ENCODE measurements at places on chromosomes 1 and 21.

DNA sequence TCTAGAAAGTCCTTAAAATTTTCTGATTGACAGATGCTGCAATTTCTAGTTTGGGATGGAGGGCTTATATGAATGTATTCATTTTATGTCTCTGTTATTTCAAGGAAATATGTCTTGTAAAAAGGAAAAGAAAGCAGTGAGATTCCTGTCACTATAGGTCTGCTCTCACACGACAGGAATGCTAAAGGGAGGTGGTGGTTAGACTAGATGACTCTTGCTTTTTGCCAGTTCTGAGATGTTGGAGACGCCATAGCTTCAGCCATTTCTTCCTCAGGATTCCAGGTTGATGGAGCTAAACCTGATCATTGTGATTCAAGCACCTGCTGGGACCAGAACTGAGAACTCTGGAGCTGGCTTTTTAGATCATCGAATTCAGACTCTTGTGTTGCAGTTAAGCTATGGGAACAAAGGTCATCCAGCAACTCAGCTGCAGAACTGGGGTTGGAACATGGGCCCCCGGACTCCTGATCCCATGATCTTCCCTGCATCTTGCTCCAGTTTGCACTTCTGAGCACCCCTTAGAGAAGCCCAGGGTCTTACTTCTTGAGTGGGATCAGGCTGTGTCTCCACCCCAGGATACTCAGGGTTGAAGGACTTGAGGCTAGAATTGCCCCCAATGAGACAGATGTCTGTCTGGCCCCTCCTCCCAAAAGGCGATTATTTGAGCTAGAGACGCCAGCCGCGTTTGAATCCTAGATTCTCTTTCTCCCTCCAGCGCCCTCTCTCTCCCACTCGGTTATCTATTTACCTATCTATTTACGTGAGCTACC, 46.7 kb upstream of the FOXO6 start:
- no peak for DNase-seq

DNA sequence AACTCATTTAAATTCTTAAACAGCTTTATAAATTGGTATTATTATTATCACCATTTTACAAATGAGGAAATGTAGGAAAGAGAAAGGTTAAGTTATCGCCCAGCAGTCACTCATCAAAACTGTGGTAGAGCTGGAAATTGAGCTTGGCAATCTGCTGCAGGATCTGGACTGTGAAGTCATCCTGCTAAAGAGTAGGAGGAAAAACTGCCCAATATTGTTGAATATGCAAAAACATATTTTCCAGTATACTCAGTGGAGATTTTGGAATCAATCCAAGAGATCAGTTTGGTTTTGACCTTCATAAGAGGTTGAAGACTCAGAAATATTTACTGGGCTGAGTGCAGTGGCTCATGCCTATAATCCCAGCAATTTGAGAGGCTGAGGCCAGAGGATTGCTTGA, 16.9 kb upstream of the RC3H1 start:
- DNase-seq = no peak

DNA sequence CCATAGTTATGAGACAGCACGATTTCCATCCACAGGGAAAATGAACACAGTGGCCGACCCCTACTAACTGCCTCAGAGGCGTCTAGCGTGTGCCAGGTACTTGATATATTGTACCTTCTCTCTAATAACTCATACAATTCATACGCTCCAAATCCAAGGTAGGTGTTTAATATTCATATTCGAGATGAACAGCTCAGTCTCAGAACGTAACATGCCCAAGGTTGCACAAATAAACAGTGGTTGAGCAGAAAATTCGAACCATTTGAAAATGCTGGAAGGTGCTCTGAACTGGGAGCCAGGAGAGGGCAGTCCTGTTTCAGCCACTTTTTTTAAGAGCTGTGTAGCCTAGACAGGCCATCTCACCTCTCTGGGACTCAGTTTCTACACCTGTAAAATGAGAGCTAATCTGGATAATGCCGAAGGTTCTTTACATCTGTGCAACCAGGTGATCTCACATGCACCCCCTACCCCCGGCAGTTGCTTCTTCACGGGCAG, 7.9 kb downstream of the SLC45A3 start:
- no peak for DNase-seq

GRCh38 chr1:239891621-239892358, 199.9 kb upstream of the FMN2 start:
- DNase-seq = no peak

GRCh38 chr1:108533351-108534083, 26.4 kb upstream of the EEIG2 start:
- DNase-seq = no peak

DNA sequence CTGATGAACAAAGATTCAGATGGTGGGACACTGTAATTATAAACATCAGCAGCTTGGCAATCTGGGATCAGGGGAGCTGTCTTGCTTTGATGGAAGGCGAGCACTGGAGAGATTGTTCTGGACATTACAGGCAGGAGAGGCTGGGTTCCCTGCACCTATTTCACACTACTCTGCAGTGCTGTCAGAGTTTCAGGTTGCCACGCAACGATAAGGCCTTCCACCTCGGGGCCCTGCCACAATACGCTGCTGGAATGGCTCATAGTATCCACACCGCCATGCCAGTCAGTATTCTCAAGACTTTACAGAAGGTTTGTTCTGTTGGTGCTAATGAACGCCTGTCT, 96.8 kb downstream of the GLIS1 start:
- no peak for DNase-seq

- no peak for DNase-seq
Measured at GRCh38 chr1:66396212-66396890, 137.6 kb upstream of the SGIP1 start.

GRCh38 chr21:35201288-35201687, 152.2 kb upstream of the RUNX1 start:
- DNase-seq = no peak

- DNase-seq = no peak
Measured at GRCh38 chr1:209249280-209249670, 334.2 kb upstream of the CAMK1G start.

DNA sequence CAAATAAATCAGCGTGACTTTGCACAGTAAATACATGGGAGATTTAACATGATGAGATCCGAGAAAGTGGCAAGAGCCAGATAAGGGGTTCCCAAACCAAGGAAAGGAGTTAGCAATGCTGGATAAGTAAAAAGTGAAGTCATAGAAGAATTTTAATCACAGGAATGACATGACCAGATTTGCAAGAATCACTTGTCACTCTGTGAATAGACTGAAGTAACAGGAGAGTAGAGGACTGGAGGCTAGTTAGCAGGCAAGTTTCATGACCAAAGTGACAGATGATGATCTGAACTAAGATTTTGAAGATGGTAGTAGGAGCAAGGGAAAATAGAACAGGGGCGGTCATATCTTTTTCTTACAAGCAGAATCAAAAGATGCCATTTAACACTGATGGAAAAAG, 8.4 kb downstream of the CFH start:
- no peak for DNase-seq

DNA sequence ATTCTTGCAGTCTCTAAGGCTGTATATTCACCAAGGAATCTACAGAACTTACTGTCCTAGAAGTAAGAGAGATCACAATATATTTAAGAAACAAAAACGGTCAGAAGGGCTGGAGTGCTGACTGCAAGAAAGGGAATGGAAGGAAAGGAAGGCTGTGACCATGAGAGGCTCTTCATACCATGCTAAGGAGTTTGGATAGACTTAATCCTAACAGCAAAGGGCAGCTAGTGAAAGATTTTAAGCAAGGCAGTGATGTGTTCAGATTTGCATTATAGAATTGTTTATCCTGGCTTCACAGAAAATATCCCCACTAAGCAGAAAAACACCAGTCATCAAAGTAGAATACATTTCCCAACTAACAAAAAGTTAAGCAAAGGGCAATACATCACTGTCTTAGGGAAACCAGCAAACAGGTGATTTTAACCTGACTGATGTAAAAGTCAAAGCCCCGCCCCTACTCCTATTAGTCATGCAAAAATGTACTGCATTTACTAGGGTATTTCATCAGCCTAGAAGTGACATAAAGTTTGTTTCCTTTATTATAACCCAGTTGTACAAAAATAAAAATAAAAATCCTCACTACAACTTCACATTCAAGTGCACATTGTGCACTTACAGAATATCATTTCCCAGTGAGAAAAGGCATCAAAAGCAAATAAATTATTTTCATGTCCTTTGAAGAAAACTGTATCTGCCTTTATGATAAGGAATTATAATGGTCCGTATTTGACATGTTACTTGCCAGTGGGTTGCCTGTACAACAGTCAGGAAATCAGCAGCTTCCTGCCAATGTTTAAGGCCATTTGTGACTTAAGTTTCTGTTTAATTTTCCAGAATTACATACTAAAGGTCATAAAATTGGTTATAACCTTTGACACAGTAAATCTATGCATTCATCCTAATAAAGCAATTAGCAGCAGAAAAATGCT, 17.2 kb downstream of the JAK1 start:
- DNase-seq = no peak

DNA sequence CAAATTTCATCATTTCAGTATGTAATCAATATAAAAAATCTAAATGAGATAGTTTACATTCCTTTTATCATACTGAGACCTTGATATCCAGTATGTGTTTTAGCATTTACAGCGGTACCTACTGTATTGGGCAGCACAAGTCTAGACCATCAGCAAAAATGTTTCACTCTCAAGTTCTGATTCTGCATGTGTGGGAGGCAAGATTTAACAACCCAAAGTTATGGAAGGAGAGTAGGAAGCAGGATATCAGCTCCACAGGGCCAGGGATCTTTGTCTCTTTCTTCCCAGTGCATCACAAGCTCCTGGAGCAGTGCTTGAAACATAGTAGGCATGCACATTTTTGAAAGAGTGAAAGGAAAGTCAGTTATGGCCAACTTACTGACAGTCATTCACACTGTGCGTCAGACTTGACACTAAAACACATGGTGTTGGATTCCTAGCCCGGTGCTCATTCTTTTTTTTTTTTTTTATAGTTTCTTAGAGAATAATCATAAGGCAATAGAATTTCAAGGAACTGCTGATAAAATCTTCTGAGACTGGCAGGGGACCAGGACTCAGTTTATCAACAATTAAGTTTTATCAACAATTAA, 6.1 kb downstream of the TENT5C start:
- DNase-seq = no peak

DNA sequence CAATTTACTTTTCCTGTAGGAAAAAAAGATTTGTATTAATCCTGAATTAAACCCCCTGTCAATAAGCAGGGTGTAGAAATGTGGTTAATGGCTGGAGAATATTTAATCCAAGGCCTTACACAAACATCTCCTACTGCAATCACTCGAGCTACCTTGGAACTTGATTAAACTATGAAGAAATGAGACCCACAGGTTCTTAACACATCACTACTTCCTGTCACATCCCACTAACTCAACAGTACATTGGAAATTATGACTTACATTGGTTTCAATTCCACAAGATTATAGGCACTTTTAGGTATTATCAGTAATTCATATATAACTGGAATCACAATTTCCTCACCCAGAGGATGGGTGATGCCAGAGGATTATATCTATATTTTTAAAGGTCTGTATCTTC, 480.3 kb downstream of the MRPL39 start:
- DNase-seq = no peak

- no peak for DNase-seq
Measured at GRCh38 chr1:28917757-28918118, 3.4 kb downstream of the EPB41 start.

DNA sequence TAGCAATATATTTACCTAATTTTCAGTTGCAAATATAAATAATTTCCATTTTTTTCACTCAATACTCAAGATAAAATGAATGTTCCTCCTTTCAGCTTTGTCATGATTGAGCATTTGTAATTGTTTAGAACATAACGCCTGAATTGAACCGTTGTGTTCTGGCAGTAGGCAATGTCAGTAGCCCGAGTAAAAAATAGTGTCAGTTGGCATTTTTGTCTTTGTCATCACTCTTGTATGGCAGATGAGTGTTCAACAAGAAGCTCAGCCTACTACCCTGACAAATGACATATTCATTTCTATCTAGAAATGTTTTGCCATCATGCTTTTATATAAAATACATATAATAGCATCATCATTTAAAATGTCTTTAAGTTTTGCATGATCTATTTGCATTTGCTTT, 691.4 kb upstream of the NCAM2 start:
- DNase-seq = no peak

GRCh38 chr21:42426876-42427480, 23.3 kb downstream of the UBASH3A start:
- no peak for DNase-seq
